ENCODE measurements at places on chromosomes 13 and 19.
A peak's percentile ranks its signal among the peaks of the same experiment; 100 is the strongest.

- no peak for DNase-seq
Measured at GRCh38 chr13:64078480-64078936, 2662.9 kb upstream of the PCDH20 start.

DNA sequence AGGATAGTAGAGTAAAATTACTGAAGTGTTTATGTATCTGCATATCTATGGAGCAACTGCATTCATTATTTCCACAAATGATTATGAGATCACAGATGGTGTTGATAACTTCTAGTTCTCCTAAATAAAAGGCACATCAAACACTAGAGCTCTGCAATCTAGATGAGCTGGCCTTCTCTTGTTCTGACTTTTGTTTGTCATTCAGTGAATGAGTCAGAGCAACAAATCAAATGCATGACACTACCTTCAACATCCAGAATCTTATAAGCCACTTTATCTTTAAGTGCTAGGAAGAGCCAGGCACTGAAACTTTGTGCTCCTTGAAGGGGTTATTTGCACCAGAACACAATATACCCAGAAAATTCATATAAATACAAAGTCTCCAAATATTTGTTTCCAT is 456.0 kb downstream of the PCDH17 start:
- no peak for DNase-seq

- DNase-seq: peak; percentile 99
Measured at GRCh38 chr13:66657165-66657881, 572.8 kb downstream of the PCDH9 start.

DNA sequence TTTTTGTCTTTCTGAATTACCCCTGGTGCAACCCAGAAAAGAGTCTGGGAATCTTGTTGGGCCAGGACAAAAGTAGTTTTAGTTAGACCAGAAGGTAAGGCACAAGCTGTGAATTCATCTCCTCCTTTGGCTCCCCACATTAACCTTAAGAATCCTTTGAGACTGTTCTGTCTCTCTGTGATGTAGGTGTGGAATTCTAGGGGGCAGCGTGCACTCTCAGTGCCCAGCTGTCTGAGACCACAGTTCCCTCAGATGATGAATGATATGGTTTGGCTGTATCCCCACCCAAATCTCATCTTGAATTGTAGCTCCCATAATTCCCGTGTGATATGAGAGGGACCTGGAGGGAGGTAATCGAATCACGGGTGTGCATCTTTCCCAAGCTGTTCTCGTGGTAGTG is 43.9 kb downstream of the ZNF506 start:
- DNase-seq: no peak

- peak; percentile 52 for DNase-seq
Measured at GRCh38 chr13:44629465-44630183, 53.5 kb upstream of the TSC22D1 start.

DNA sequence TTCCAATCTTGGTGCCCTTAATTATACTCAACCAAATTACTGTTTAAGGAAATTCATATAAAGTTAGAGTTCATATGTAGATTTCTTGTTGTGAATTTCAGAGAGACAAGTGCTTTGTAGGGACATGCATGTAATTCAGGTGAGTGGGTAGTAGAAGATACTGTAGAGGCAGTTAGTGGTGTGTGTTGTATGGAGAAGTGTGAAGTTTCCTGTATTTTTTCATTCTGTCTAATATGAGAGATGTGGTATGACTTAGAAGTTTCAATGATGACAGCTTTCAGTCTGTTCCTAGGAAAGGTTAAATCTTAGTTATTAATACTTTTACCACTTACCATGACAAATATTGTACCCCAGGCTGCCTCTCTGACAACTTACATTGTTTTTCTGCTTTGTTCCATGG is 294.2 kb downstream of the TDRD3 start:
- no peak for DNase-seq

DNA sequence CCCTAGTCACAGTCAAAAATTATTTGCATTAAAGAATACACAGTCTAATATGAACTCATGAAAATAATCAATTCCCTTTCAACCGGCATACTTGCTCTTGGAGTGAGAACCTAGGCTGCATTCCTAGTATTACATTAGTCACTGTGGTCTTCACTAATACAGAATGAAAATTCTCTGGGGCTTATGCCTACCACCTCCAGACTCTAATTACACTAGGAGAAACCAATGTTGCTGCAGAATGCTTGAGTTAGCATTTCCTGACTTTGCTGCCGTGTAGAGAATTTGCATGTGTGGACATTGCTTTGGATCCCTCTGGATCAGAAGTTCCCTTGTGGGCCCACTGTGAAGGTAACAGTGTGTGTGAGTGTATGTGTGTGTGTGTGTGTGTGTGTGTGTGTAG is 87.8 kb downstream of the CCNA1 start:
- no peak for DNase-seq

GRCh38 chr13:75325711-75326110 is 156.3 kb downstream of the TBC1D4 start:
- DNase-seq: no peak

DNA sequence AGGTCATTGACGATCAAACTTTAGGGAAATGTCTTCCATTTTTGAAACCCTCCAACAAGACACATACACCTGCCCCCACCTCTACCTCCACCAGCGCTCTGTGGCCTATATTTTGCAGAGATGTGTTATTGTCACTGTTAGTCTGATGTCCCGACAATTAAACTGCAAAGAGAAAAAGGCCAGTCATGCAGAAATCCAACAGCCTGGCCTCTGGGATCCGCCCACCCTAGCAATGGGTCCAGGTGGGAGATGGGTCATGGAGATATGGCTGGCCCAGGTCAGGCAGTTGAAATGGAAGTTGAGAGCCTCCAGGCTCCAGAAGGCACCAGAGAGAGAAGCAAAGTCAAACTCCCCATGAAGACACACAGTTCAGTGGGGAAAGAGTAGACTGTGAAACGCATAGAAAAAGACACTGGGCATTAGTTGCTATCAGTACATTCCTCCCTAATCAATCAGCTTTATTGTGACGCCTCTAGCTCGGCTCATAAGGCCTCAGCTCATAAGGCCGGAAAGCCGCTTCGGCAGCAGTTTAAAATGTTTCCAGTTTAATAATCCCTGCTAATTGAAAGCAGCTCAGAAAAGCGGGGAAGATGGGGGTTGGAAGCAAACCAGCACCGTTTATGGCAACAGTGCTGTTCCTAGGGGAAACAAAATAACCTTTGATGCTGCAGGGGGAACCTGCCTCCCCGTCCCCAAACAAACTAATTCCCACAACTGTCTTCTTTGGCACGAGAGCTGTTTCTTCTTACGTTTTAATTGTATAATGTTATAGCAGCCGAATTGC is 239.7 kb upstream of the ZNF507 start:
- no peak for DNase-seq
